Islet precursor cell (in vitro differentiated cells): ENCODE measurements at places on chromosomes 7 and 10.

DNA sequence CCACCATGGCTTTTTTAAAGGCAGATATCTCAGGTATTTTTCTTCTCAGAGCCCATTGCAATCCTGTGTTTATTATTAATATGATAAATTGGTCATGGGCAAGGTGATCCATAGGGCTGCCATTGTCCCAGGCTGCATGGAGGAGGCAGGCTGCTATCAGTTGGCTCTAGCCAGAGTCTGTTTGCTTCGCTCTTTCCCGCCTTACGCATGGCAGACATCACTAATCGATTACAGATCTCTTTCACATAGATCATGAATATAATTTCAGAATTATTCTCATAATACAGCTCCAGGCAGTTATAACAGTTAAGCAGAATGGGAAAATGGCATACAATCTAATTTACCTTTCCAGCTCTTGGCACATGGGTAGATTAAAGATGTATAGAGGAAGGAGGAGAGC, 30.4 kb upstream of the HABP2 start:
- DNase-seq: peak; percentile 4

- no peak for DNase-seq
These were observed 32.8 kb downstream of the LYZL1 start for GRCh38 chr10:29321656-29322055.

DNA sequence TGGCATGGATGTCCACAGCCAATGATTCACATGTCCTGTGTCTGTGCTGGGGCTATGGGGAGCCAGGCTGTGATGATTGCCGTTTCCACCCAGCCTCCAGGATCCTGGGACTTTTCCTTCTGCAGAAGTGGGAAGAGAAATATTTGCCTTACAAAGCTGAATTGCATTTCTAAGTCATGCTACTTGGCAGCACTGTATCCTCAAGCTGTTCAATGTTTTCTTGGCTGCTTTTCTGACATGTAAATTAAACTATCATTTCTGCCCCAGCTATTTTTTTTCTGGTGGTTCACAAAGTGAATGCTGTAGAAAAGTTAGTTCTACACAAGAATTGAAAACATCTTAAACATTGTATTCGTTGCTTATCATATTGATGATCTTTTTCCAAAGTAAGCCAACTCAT, 51.9 kb upstream of the TCERG1L start:
- no peak for DNase-seq

- no peak for DNase-seq
These were observed 28.7 kb downstream of the RBM48 start for GRCh38 chr7:92557249-92557648.
